ENCODE measurements at places on chromosomes 4 and X.

DNA sequence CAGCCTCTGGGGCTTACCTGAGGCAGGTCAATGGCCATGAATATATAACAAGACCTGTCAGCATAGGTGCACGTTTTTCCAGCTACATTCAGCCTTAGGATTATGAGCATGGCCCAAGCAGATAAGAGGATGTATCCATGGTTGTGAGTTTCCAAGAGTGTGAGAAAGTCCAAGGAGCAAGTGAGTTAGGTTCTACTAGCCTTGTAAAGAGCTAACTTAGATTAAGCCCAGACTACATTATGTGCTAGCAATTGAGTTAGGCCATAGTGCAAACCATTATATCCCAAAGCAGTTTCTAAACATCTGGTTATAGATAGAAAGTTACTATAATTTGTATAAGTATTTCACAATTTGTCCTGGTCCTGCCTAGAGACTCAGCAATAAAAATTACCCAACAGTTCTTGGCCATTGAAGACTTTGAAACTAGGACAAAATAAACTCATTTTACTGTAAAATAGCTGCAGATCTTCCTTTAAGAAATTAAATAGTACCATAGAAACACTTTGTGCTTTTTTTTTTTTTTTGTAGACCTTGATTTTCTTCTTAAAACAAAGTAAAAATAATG, 312.0 kb downstream of the CAMK2D start:
- DNase-seq = no peak

DNA sequence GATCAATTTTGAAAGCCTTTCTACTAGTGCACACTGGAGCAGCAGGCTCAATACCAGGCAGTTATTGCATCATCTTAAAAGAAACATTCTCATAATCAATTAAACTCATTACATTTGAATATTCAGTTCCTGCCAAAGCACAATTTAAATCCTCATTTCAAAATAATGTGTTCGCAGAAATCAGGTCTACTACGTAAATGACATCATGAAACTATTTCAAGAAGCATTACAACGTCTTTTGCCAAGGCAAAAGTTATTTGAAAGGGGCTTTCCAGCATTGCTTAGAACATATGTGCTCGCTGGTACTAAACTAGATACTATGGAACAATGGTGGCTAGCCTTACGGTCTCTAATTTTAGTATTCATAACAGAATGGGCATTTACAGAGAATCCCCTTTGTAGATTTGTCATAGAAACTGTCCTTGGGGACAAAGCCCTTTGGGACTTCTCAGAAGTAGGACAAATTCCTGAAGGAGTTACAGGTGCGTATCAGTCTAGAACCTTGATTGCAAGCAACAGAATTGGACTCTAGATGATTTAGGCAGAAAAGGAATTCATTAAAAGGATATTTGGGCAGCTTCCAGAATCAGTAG, 27.6 kb upstream of the HUWE1 start:
- DNase-seq = no peak

DNA sequence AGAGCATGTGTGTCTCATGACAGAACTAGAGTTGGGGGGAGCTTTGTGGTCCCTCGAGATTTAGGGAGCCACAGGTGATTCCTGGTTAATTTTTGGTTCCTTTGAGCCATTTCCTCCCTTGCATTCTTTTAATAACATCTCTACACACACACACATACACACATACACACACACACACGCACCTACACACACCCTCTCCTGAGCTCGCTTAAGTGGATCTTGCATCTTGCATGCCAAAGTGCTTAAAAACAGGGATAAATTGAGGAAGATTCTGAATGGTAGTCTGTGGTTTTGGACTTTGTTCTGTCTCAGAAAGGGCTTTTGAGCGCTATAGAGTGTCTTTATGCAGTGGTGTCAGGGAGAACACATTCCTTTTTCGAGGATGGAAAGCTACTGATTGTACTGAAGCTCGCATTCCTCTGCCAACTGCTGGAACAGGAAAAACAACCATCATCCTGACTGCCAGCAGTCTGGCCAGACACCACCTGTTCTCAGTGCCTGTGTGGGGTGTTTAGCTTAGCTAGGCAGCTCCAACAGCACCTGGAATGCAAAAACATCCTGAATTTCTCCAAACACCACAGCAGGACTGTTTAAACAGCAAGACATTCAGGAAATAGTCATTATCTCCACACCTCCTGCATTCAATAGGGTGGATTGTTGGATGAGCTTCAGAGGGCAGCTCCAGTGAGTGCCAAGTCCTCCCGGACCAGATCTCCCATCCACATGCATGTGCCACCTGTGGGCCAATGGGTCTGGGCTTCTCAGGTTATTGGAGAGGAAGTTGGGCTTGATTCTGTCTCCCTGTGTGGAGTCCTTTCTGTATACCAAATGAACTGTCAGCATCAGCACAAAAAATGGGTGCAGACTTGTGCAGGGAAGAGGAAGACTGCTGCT, 21.9 kb upstream of the IGFBP7 start:
- DNase-seq = no peak

GRCh38 chr4:150206265-150206664, 128.0 kb downstream of the DCLK2 start:
- no peak for DNase-seq

DNA sequence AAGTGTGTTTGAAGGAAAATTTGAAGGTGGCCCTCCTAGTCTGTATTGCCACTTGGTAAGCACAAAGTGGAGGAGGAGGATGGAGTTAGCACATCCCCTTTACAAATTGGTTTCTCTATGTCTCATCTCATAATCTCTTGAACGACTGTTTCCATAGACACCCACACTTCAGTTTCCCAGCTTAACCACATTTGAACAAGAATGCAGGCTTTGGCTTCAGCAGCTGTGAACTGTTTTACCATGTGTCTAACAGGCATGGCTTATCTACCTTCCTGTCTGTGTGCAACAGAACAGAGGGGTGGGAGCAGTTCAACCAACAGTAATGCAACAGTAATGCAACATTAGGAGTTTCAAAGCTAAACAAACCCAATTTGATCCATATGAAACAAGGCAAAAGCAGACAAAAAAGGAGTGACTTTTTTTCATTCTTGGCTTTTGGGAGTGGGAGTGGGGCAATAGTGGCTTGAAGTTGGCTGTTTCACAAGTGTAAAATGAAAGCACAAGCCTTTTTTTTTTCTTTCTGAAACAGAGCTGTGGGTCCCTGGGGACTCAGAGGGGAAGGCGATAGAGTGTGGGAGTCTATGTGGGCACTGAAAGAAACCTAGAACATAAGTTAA, 108.0 kb downstream of the ITM2A start:
- no peak for DNase-seq

DNA sequence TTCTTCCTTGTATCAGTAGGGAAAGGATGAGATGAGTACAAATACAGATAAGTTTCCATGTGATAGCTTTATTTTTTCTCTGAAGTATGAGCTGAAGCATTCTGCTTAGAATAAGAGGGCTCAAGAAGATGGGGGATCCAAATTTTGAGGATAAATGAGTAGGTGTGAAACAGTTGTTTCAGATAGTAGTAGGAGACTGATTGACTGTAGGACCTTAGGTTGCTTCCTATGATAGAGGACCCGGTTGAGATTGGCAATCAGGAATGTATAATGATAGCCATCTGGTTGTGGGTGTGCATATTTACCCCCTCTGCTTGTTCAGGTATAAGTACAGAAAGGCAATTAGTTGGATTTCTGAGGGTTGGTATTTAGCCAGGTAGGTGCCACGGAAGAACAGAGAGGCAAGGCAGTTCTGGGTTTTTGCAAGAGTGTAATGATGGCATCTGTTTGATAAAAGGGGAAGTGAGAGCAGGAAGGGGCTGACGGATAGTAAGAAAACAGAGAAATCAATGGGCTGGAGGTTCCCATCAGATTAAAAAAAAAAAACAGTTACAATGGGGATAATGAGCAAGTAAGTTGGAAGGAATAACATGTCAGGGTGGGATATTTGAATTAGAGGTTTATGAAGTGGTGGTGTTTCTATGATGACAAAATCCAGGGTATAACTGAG, 13.7 kb downstream of the OCRL start:
- DNase-seq = no peak

- peak; percentile 74 for DNase-seq
Measured at GRCh38 chrX:153970357-153971123, 1.1 kb downstream of the HCFC1 start.

DNA sequence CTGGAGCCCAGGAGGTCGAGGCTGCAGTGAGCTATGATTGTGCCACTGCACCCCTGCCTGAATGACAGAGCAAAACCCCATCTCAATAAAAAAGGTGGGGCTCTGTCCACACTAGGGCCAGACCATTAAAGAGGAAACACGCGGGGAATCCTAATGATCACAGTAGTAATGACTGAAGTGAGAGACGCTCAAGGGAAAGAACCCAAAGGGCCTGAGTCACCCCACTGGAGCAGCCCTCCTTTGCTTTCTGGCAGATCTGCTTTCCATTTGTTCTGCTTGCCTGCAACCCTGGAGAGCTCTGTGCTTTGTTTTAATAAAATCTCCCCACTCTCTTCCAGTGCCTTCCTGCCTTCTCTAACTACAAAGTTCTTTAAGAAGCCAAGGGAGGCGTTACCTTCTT, 5.0 kb downstream of the TFDP3 start:
- peak; percentile 0 for DNase-seq

DNA sequence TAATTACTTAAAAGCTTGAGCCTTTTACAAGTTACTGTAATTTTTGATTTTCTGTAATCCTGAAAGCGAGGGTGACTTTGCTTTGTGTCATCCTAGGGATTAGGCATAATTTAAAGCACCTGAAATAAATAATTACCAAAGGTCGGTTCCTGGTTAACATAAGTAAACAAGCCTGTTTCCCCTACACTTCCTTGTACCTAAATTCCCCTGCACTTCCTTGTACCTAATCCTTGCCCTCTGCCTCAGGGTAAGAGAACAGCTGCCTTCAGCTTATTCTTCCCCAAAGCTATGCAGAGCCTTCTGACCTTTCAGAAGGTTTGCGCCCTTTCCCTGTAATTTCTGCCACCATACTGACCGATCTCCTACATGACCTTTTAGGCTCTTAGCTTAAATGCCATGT, 166.1 kb upstream of the PDE5A start:
- DNase-seq = no peak

DNA sequence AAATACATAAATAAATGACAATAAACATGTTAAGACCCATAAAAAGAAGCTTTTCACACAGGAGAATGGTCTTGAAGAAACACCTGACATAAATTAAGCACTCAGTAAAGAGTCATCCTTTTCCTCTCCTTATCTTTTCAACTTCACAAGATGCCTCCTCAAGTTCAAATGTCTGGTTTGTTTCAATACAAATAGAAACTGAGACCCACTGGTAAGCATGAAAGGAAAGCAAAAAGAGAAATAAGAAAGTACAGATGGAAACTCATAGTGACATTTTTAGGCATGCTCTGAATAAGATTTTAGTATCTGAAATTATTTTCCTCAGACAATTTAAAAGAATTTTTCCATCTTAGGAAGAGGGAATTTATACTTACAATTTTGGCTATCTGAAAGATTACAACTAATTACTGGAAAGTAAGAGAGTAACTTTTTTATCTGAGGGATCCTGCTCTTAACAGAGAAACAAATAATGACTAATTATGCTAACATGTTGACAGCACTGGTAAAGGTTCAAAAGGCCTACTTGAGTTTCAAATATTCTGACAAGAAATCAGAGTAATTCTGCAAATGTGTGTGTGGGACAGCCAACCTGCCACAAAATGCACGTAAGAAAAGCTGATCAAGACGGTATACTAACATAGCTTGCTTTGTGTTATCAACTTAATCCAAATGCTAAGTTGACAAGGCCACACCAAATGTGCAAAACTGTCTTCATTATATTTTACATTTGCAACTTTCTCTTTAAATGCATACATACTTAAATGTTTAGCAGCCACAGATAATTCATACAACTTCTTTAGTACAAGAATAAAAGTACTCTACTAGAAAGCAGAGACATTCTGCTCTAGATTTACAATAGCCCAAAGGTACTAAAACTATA, 113.0 kb downstream of the IQCM start:
- DNase-seq = no peak

DNA sequence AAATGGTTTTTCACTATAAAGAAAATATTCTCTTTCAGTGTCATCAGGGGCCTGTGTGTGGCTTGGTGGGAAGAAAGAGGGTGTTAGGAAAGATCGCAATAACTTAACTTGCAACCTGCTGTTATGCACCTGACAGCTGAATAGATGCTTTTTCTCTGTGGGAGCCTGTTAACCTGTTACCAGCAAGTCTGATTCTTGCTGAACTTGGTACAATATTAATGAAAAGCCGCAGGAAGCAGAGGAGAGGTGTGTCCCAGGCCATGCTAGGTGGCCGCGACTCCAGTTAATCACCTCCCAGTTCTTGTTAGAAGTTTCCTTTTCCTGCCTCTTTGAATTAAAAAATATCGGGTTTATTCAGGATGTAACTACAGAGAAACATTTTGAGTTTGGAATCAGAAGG, 494.8 kb upstream of the AGA start:
- no peak for DNase-seq

GRCh38 chr4:25096981-25097443, 63.2 kb downstream of the SEPSECS start:
- DNase-seq = no peak

GRCh38 chr4:75919920-75920319, 17.7 kb upstream of the PPEF2 start:
- peak; percentile 18 for DNase-seq

- no peak for DNase-seq
Measured at GRCh38 chr4:176824645-176825366, 32.1 kb upstream of the VEGFC start.

- peak; percentile 66 for DNase-seq
Measured at GRCh38 chr4:142369141-142369540, 477.0 kb downstream of the INPP4B start.

DNA sequence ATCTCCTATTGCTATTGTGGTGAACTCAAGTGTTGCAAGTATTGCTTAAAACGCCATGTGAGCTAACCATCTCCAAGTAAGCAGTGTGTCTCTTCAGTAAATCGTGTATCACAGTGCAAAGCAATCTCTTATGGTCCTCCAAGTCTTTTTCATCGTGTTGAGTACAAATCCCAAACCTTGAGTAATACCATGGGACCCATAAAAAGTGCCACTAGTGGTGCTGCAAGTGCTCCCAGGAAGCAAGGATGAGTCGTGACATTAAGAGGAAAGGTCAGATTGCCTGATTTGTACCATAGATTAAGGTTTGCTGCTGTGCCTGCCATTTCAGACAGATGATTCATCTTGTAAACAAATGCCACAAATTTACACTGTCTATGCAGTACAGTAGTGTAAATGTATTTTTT, 66.9 kb upstream of the BMPR1B start:
- peak; percentile 79 for DNase-seq

DNA sequence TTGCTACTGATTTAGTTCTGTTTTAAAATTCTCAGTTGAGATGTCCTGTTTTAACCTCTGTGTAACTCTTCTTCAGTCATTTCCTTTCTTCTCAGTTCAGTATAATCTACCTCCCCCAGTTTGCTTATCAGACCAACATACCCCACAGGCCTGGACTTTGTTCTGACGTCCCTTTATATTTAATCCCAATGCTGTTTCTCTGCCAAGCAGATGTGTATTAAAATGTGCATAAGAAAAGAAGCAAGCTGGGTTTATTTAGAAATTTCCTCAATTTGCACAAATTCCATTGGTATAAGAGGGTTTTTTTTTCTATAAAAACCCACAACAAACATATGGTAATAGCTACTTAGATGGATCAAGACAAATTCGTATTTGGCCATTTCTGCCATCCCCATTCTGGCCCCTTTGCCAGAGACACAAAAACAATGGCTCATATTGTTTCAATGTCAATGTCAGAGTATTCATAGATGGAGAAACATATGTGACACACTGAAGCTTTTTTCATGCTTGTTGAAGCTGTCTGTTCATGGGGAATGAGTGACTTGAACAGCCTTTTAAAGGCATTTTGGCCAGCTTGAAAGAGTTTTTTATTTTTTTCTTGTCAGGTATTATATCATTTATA, 24.5 kb downstream of the HCCS start:
- DNase-seq = no peak

- DNase-seq = no peak
Measured at GRCh38 chr4:183241721-183242151, 78.3 kb downstream of the CLDN22 start.

GRCh38 chr4:47915378-47915777, 995 bp upstream of the NFXL1 start:
- no peak for DNase-seq
